NK-92 treated with Interleukin-12 subunit alpha and Interleukin-12 subunit beta, amount 100 ng/mL, for 24 hours (cell line): ENCODE measurements at places on chromosomes 7 and 10.

DNA sequence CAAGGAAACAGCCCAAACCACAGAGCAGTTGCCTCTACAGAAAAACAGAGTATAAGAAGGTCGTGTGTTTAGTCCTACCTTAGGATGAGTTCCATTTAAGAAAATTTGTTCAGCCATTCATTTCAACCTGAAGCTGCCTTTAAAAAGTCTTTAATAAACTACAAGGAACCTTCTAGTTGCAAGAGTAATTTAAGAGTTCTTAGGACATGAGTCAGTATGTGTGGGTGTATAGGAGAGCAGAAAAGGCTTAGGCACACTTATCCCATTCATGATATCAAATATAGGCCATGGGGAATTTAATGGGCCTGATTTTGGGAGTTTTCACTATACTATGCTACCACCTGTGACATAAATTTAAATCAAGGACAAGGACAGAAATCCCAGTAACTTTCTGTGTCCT lies 496.8 kb downstream of the TFEC start:
- DNase-seq, result no peak

DNA sequence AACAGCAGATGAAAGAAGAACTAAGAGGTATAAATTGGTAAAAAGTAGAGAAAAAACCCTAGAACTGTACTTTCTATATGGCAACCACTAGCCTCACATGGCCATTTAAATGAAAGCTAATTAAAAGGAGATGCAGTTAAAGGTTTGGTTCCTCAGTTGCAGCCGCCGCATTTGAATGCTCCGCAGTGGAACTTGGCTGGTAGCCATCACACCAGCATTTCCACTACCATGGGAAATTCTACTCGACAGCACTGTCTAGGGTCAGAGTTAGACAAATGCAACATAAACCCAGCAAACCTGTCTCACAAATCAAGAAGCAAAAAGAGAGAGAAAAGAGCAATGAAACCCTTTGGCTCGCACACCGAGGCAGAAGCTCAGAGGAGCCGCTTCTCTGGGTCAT lies 29.7 kb downstream of the VIPR2 start:
- DNase-seq, result no peak

DNA sequence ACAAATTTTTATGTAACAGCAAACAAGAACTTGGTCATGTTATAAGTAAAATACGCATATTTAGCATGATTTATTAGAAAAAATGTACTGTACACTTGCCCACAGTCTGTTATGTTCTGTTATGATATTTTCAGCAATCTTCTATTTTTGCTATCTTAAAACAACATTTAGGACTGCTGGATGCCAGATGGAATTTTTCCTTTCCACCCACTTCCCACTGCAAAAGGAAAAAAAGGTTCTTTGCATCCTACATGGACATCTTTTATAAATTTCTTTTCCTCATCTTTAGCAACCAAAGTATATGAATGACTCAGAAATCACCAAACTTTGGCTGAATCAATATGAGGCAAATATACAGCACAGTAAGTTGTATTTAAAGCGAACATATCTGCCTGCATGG lies 146.0 kb downstream of the RAPGEF5 start:
- DNase-seq, result no peak

GRCh38 chr10:70866424-70866823 lies 21.9 kb downstream of the PCBD1 start:
- no peak for DNase-seq

GRCh38 chr10:90779548-90779947 lies 78.3 kb downstream of the HTR7 start:
- DNase-seq, result no peak

DNA sequence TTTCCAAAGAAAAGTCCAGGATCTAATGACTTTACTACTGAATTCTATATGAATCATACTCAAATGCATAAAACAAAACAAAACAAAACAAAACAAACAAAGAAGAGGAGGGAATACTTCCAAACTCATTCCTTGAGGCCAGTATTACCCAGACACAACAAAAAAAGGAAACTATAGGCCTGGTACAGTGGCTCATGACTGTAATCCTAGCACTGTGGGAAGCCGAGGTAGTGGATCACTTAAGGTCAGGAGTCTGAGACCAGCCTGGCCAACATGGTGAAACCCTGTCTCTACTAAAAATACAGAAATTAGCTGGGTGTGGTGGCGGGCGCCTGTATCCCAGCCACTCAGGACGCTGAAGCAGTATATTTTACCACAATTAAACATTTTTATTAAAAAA lies 114.6 kb downstream of the NRBF2 start:
- no peak for DNase-seq

DNA sequence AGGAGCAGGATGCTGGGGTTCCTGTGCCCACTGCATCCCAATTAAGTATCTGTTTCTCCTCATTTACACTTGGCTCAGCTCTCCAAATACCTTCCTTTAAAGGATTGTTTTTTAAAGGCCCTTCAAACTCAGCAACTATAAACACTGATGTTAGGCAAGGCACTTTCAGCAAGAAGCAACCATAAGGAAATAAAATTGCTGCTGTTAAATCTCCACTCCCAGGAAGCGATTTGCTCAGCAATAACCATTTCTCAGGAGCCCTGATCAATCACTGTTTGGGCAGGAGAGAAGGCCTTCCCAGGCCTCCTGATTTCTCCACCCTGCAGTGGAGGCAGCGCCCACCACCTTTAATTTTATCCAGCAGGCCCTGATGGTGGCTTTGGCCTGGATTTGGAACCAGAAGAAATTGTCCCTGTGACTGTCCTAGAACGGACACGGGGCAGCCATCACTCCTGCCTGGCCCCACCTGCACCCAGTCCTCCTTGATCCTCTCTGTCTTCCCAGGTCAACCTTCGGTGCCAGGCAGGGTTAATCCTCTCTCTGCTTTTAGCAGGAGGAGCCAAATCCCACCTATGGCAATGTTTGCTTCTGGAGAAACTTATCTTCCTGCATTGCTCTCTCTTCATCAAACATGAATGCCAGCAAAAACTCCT lies 199.8 kb downstream of the PLXNA4 start:
- no peak for DNase-seq

DNA sequence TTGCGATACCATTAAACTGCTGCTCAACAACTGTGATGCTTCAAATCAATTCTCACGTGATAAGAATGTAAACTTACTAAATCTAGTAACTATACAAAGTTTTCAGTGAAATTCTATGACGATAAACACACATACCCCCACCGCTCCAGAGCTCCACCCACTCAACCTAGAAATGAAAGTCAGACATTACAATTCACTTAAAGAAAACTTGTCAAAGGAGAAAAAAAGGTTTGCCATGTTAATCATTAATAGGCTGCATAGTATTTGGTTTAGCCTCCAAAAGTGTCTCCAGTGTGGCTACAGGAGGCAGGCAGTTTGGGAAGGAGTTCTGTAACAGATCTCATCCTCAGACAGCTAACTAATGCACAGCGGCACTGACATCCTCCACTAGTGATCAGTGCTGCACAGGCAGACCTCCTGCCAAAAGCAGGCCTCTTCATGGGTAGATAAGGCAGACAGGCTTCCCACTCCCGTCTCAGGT lies 3.1 kb downstream of the HERPUD2 start:
- DNase-seq, result no peak

DNA sequence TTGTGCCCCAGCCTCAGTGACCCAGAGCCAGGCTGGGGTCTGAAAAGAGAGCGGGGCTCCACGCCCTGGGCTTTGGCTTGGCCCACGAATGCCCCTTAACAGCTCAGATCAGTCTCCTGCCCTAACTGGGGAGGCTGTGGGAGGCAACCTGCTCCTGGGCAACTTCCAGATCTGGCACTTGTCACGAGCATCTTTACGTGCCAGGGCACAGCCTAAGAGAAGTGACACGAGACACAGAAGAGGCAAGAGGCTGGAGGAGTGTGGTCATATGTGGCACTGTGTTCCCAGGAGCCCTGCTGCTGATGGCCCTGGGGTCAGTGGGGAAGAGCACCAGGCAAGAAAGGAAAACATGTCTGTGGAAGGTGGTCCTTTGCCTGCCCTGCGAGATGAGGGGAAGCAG lies 97.8 kb upstream of the BTBD16 start:
- no peak for DNase-seq

GRCh38 chr7:153193144-153193595 lies 433.6 kb downstream of the ACTR3B start:
- DNase-seq, result no peak

DNA sequence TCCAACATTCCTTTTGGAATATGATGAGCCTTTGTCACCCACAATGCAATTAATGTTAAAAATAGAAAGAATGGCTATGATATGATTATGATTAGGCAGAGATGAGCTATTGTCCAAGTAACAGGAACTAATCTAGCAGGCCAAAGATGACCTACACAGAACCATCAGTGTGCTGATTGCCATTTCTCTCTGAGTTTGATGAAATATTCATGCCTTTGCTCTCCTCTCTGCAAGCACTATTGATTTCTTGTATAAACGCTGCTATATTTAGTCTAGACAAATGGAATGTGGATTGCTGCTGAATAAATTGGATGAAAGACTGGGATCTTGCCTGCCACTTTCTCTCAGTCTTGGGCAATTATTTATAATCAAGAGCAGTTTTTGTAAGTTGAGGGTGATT lies 85.4 kb downstream of the HDAC9 start:
- DNase-seq, result no peak

DNA sequence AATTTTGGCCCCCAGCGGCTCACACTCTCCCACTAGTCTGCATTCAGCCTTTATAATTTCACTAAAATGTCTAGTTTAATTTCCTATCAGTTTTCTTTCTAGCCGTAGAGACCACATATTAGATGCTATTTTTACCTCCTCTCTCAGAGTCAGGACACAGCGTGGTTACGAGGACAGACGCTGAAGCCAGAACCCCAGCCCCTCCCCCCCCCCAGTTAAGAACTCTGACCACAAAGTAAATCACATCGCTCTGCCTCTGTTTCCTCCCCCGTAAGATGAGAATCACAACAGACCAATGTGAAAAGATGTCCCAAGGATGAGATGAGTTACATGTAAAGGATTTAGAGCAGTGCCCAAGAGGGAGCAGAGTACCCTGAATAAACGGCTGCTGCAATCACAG lies 11.1 kb upstream of the TARP start:
- DNase-seq, result no peak

- DNase-seq, result no peak
Observed at GRCh38 chr7:33837356-33837851, 67.9 kb upstream of the BMPER start.

DNA sequence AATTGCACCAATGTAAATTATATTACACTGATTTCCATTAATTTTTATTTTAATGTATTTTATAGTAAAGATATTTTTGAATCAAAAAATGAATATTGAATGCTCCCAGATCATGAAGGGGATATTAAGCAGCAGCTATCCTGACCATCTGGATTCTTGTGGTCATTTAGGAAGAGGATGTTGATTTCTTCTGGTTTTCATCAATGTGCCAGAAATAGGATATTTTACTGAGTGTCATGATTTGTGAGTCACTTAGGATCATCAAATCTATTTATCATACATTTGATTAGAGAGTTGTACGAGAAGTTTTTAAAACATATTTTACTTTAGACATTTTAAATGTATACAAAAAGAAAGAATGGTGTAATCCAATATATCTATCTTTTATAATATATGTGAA lies 366.3 kb upstream of the CHRM2 start:
- no peak for DNase-seq

- DNase-seq, result no peak
Observed at GRCh38 chr7:20112696-20113095, 104.5 kb downstream of the MACC1 start.

DNA sequence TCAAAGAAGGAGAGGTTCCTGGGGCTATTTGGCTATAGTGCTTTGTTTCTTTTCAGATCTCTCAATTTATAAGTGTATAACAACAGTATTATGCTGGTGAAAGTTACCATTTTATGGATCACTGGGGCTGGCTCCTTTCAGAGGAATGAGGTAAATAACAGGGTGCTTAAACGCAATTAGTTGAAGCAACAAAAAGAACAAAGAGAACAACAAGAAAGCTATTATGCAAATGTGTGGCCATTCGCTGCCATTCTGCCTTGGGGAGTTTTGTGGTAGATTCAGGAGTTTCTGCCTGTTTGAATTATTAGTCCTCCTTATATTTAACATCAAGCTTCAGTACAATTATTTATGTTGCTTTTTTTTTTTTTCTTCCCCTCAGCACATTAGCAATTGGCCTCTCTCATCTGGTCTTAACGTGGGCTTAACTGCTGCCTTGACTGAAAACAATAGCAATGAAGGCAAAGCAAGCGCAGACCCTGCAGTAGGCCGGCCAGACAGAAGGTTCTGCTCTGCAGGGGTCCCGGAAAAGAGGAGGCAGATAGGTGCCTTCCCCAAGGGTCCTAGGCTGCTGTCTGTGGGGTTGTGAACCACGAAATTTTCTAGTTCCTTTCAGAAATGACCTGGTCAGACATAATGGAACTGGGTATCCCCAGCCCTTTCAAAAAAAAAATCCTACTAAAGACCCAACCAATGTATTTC lies 339.9 kb upstream of the PODXL start:
- no peak for DNase-seq

DNA sequence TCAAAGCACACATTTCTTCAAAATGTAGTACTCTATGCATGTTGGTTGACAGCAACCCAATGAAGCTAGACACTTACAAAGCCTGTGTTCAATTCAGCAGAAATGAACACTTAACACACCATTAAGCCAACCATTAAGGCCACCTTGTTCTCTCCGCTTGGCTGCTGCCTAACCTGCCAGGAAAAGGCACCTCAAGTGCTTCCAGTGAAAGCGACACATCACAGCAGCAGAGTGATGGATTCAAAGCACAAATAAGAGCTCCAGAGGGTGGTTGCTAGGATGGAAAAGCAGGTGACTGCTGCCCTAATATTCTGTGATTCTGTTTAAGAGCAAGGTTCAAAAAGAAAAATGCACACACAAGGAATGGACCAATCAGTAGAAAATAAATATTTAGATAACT lies 81.5 kb upstream of the GNAI1 start:
- DNase-seq, result no peak

DNA sequence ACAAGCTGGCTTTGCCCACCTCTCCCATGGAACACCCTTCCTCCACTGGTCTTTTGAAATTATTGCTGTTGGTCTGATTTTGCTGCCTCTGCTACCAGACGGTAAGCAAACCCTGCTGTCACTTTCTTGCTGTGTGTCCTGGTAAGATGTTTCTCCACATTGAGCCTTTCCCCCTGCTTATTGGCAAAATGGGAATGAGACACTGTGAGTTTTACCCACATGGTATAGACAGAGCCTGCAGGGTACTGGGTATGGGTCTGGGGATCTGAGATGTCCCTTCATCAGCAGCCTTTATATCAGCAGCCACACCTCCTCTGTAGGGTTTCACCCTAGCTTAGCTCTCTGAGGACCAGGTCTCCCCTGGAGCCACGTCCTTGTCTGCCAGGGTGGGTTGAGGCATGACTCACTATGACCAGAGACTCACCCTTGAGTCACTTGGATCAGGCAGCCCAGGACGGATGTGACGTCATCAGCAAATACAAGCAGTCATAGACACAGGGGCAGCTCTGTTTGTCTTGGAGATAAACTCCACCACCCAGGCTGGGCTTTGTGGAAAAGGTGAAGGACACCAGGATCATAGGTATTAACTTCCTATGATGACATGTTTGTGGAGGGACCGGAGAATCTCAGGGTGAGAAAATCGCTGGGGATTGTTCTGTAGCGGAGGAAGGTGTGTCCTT lies 17.9 kb upstream of the BAIAP2L1 start:
- DNase-seq, result peak; percentile 93

GRCh38 chr10:30384701-30385201 lies 35.7 kb upstream of the MTPAP start:
- no peak for DNase-seq
